Stimulated activated CD8-positive, alpha-beta memory T cell treated with anti-CD3 and anti-CD28 coated beads, Interleukin-7, amount 100 ng/mL, for 1 hour (primary cell): ENCODE measurements at places on chromosomes 7 and 10.

- DNase-seq = no peak
These were observed 473 bp downstream of the PPP1R9A start for GRCh38 chr7:94907811-94908322.

GRCh38 chr10:50572017-50572491 is 51.7 kb downstream of the SGMS1 start:
- DNase-seq = no peak

GRCh38 chr10:33460505-33461294 is 126.2 kb upstream of the NRP1 start:
- DNase-seq = no peak

GRCh38 chr7:2611401-2611800 is 20.4 kb upstream of the TTYH3 start:
- DNase-seq = no peak

- no peak for DNase-seq
These were observed 96.6 kb downstream of the ANKRD30A start for GRCh38 chr10:37222046-37222445.

GRCh38 chr7:48312151-48312550 is 140.9 kb downstream of the ABCA13 start:
- DNase-seq = no peak

GRCh38 chr7:78398576-78398975 is 600.0 kb downstream of the PHTF2 start:
- no peak for DNase-seq

- no peak for DNase-seq
These were observed 275.2 kb upstream of the MGMT start for GRCh38 chr10:129191797-129192196.

- no peak for DNase-seq
These were observed 177.1 kb downstream of the CDK14 start for GRCh38 chr7:90773269-90773668.

DNA sequence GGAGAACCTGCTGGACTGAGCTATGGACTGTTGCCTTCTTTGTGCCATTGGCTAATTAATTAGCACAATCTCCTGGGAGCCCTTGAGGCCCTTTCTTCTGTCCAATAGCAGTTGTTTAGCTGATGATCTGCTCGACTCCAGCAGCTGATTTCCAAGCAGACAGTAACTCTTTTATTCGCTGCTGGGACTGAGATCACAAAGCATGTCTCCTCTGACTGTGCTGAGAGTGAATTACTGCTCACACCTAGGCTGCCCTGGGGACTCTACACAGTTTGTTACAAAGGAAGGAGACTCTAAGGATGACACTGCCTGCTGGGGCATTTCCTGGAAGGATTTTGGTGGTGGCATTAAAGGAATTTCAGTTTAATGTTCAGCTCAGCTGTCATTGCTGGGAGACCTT is 31.4 kb downstream of the CASP7 start:
- no peak for DNase-seq

DNA sequence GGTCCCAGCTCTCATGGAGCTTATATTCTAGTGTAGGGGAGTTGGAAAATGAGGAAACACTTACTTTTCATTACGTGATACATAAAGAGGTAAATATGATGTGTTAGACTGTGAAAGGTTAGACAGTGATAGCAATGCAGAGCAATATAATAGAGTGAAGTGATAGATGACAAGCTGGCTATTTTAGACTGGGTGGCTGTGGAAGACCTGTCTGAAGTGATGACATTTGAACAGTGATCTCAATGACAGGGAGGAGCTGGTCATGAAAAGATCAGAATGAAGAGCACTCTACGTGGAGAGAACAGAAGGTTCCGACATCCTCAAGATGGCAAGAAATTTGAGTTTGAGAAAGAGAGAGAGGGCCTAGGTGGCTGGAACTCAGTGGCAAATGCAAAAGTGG is 118.9 kb upstream of the MKLN1 start:
- DNase-seq = no peak

DNA sequence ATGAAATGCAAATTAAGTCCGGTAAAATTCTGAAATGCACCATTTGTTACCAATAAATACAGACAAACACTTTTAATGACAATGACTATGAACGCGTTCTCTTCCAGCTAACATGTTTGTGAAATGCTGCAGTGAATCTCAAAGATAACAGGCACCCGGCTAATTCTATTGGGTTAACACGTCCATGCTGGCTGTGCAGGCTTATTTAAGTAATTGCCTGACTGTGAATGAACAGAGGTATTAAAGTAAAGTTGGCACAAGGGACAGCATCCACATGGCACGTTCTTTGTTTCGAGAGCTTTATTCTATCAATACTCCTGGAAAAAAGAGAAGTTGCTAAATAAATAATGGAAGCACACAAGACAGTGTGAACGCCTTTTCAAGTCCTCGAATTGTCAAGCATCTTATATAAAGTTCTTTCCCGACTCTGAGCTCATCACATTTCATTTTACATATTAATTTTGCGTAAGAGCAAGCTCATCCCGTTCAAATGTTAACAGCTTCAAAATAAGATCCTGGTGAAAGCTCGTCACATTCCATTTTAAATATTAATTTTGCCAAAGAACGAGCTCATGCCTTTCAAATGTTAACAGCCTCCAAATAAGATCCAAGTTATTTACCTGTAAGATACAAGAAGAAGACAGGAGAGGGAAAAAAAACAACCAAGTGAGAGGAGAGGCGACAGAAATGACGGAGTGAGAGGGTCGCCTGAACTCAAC is 111.3 kb upstream of the RHEB start:
- DNase-seq = no peak

GRCh38 chr7:17593819-17594419 is 295.5 kb downstream of the AHR start:
- DNase-seq = no peak

DNA sequence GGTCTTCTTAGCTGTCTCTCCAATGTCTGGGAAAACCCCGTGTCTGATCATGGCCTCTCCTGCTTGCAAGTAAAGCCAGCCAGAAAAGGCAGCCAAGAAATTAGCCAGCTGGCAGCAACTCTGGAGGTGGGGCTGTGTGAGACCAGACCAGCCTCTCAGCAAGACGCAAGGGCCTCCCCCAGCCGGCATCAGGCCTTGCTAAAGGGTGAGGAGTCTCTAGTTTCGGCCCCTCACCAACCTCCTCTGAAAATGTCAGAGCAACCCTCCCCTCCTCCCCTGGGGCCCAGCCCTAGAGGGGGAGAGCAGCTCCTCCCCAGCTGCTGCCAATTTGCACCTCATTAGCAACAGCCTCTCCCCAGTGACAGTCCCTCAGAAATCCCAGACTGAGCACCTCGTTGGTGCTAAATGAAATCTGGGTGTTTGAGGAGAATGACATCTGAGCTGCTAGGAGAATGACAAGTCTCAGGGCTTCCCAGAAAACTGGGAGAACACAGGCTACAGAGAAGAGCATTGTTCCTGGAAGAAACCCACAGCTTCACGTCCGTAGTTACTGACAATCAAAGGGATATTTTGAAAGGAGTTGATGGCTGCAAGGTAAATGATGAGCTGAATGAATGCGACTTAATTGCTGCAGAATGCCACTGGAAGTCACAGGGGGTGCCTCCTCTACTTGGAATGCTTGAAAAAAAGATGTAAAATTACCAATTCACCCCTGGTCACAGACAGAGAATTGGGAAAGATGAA is 25.9 kb downstream of the DGKI start:
- no peak for DNase-seq

GRCh38 chr10:116891208-116891607 is 41.9 kb downstream of the ENO4 start:
- DNase-seq = no peak

- DNase-seq = no peak
These were observed 152.7 kb downstream of the SKIDA1 start for GRCh38 chr10:21372651-21373410.

- DNase-seq = no peak
These were observed 22.7 kb upstream of the TOMM7 start for GRCh38 chr7:22845221-22845834.

GRCh38 chr7:116902867-116903266 is 40.5 kb downstream of the CAPZA2 start:
- DNase-seq = no peak

DNA sequence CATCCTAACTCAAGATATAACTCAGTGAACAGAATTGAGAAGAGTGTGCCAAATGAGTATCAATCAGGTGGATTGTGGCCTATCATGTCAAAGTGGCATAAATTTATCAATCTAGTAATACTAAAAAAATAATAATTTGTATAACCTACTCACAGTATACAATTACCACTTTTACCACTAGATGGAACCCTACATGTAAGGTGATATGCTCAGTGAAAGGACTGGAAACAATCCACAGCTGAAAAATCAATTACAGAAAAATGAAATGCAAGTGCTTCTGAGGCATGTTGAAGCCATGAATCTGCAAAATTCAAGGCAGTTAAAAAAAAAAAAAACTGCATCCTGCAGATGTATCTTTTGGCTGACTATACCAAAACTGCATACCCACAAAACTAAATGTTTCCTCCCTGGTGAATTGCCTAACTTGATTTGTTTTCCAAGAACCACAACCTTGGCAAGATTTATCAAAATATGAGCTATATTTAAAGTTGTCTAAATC is 13.9 kb downstream of the ARHGAP19 start:
- DNase-seq = no peak

- DNase-seq = no peak
These were observed at the start of gene PTTG1IP2 for GRCh38 chr7:90469554-90469953. Gene PTTG1IP2, plus strand, starts transcription at chr7:90469639. Its CDS starts 148 bp downstream, at chr7:90469787.

- no peak for DNase-seq
These were observed 20.9 kb downstream of the FAM24A start for GRCh38 chr10:122931088-122931906.

DNA sequence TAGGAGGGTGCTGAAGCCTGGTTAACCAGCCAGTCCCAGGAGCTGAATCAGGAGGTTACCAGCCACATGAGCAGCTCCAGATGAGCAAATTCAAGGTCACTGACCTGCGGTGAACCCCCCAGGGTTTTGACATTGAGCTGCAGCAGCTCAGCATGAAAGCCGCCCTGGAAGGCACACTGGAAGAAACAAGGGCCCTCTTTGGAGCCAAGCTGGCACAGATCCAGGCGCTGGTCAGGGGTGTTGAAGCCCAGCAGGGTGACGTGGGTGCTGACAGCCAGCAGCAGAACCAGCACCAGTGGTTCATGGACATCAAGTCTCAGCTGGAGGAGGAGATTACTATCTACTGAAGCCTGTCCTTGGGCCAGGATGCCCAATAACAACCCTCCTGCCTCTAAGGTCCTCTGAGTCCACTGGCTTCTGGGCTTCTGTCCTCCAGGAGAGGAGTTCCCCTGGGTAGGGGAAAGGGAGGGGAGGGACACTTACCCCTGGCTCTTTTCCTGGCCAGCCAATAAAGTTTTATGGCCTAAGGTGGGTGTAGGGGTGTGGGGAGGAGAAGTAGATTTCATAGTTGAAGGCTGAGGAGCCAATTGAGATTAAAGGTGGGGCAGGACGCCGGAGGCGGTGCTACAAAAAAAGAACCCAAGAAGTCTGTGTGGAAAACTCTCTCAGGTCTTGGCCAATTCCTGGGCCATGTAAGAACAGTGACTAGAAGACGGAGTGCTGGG is 29.4 kb upstream of the ATOH7 start:
- DNase-seq = no peak

- DNase-seq = no peak
These were observed 81.0 kb downstream of the SAMD9 start for GRCh38 chr7:93036807-93037206.

DNA sequence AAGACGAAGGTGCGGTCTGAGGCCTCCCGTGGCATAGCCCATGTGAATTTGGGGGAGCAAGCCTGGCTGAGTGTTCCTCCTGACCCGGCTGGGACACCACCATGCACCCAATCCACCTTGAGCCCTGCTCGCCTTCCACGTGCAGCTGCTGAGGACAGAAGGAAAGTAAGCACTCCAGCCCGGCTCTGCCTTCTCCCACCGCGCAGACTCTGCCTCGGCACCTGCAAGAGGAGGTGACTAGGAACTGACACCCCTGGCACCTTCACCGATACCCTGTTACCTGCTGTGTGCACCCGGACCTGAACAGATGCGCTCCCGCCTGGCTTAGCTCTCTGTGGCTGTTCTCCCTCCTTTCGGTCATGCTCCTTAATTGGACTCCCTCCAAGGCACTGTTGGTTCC is 57.0 kb upstream of the OPN4 start:
- no peak for DNase-seq

DNA sequence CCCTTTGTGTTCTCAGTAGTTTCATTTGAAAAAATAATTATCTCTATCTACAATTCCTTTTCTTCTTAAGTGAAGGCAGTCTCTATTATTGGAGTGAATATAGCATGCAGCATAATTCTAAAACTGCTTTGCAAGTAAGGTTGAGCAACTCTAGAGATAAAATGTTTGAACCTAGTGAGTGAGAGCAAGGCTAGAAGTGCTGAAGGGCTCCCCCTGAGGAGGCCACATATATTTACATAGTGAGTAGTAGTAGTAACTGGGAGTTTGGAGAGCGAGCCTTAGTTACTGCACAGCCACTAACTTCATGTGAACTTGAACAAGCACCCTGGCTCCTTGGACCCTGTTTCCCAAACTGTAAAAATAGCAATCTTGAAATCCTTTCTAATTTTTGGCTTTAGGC is 141.5 kb upstream of the DKK1 start:
- DNase-seq = no peak

- DNase-seq = no peak
These were observed 6.7 kb upstream of the ZNF33B start for GRCh38 chr10:42645103-42645502.

- DNase-seq = no peak
These were observed 556.2 kb downstream of the LRMDA start for GRCh38 chr10:75987616-75988015.

GRCh38 chr7:150451833-150452461 is 1.5 kb downstream of the GIMAP8 start:
- no peak for DNase-seq

DNA sequence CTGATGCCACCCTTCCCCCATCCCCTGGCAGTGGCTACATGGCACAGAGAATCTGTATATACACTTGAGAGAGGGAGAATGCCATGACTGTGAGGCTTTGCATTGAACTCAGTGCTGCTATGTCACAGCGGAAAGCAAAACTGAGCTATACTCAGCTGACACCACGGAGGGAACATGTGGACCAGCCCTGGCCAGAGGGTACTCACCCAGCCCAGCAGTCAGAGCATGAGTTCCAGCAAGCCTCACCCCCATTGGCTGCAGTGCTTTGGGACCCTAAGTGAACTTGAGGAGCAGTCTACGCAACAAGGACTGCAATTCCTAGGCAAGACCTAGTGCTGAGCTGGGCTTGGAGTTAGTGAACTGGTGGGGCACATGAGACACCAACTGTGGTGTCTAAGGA is 10.3 kb upstream of the AOC1 start:
- no peak for DNase-seq

DNA sequence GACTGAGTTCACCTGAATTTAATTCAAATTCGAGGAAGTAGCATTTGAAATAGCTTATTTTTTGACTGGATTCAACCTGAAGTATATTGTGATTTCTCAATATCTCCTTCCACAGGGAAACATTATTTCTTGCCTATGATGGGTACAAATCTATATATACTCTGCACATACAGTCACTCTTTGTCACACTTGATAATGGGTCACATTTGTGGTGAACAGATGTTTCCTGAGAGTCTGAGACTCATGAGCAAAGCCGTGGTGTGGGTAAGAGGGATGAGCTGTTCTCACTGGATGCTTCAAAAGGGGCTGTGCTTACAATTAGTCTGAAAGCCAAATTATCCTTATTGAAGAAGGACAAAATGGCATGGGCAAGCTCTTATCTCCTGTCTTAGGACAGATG is 18.0 kb upstream of the TBXAS1 start:
- DNase-seq = no peak
